CD8-positive, alpha-beta memory T cell (primary cell): ENCODE measurements at places on chromosomes 5 and 9. TPM values are rescaled to one million over a fixed set of nuclear protein-coding genes. Genes with fewer than 3 reads are reported as not detected.

- no peak overlapping the region for H3K4me3 ChIP-seq
- no peaks in the 10 kb centered on the region for H3K36me3 ChIP-seq
- H3K4me1 ChIP-seq: no peaks in the 10 kb centered on the region
- no peaks in the 10 kb centered on the region for H3K27me3 ChIP-seq
- H3K27ac ChIP-seq: no peak overlapping the region
Observed at GRCh38 chr5:33129309-33129708, 311.5 kb upstream of the TARS1 start.

DNA sequence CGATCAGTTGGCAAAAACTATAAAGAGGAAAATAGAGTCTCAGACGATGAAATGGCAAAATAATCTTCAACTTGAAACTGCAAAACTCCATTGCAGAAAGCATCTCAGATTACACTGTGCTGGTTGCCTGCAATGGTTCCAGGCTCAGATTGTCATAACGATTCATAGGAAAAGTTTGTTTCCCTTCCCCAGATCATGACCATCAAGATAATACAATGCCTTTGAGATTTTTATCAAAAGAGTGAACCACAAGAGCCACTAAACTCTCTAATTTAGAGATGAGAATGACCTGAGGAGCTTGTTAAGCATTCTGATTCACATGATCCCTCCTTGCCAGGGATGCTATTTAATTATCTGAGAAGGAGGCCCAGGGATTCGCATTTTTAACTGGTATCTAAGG, 52.6 kb upstream of the ITGA1 start:
- no peak for DNase-seq
- no peaks in the 10 kb centered on the region for H3K36me3 ChIP-seq
- H3K4me3 ChIP-seq: no peak overlapping the region
- peaks cover 6% of the 10 kb centered on the region for H3K4me1 ChIP-seq
- no peak overlapping the region for H3K27ac ChIP-seq

GRCh38 chr5:116778032-116778431, 203.4 kb upstream of the SEMA6A start:
- DNase-seq: no peak
- no peaks in the 10 kb centered on the region for H3K27me3 ChIP-seq
- no peaks in the 10 kb centered on the region for H3K36me3 ChIP-seq
- no peaks in the 10 kb centered on the region for H3K4me1 ChIP-seq

DNA sequence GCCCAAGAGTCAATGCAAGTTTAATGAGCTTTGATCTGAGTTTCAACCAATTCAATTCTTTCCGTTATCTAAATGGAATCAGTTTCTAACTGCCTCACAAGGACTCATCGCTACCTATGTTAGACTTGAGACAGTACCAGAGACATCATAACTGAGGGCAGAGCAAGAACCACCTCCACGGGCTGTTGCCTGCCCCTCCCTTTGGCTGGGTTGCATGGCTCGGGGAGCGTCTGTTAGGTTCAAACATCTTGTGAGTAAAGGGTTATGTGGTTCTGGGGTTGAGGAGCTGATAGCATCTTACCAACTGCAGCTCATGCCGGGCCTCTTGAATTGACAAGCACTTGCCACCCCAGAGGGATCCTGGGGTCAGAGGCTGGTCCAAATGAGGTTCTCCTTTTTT, 457.9 kb downstream of the ENC1 start:
- no peaks in the 10 kb centered on the region for H3K27me3 ChIP-seq
- no peak for DNase-seq
- H3K27ac ChIP-seq: no peak overlapping the region
- no peak overlapping the region for H3K4me3 ChIP-seq
- H3K36me3 ChIP-seq: no peaks in the 10 kb centered on the region

- no peaks in the 10 kb centered on the region for H3K27me3 ChIP-seq
- H3K27ac ChIP-seq: no peak overlapping the region
- no peaks in the 10 kb centered on the region for H3K4me1 ChIP-seq
Observed at GRCh38 chr9:2199999-2200796, 185.1 kb downstream of the SMARCA2 start.

DNA sequence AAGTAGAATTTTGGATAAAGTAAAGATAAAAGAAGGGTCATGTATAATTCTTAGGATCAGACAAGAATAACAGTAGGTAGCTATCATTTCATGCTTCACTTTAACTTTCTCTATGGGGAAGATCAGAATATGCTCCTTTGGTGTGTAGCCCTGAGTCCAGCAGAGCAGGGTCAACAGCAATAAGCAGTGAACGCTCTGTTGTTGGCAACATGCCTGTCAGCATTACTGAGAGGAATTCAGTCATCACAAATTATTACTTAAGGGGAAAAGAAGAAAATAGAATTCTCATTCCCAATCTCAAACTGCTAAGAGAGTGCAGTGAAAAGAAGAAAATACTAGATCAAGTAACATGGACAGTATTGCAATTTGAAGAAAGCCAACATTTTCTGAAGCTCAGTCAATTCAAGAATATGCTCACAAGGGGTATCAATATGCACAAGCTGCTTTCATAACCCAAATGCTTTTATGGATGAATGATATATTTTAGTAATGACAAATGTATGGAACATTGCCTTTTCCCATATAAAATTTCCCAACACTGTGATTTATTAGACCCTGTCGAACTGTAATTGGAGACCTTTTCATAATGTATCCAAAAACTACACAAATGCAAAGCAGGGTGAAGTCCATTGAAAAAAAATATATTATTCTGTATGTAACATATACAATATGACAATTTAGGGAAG, 1359.4 kb downstream of the EFNA5 start:
- H3K27me3 ChIP-seq: no peaks in the 10 kb centered on the region
- H3K4me3 ChIP-seq: no peak overlapping the region
- H3K27ac ChIP-seq: no peak overlapping the region
- H3K4me1 ChIP-seq: no peaks in the 10 kb centered on the region

Gene SLC34A3
- total RNA-seq: not detected

GRCh38 chr5:80250801-80251200, 5.0 kb downstream of the SERINC5 start:
- no peak overlapping the region for H3K27ac ChIP-seq
- H3K27me3 ChIP-seq: no peaks in the 10 kb centered on the region
- peaks cover 70% of the 10 kb centered on the region for H3K4me1 ChIP-seq
- H3K36me3 ChIP-seq: no peaks in the 10 kb centered on the region
- H3K4me3 ChIP-seq: no peak overlapping the region

Gene IL7R
- total RNA-seq: 272 TPM

- H3K36me3 ChIP-seq: no peaks in the 10 kb centered on the region
- DNase-seq: no peak
- H3K4me1 ChIP-seq: no peaks in the 10 kb centered on the region
- H3K4me3 ChIP-seq: no peak overlapping the region
Observed at GRCh38 chr5:8954801-8955200, 591.1 kb downstream of the SEMA5A start.

DNA sequence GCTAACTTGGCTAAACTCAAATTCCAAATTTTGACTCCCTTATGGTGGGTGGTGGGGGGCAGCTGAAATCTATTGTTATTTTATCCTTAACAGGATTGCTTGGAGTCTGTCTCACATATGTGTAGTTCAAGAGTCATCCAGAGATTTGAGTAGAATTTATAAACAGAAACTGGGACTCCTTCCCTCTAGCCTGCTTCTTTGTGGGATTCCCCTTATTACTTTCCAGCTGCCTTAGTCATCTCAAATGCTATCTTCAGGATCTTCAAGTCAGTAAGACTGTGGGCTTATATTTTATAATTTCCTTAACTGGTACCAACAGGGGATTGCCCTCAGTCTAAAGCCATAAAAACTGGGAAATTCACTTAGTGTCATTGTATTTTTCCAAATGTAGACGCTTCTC, 55.5 kb downstream of the NNT start:
- H3K27me3 ChIP-seq: no peaks in the 10 kb centered on the region
- no peaks in the 10 kb centered on the region for H3K4me1 ChIP-seq
- peaks cover 27% of the 10 kb centered on the region for H3K36me3 ChIP-seq
- no peak for DNase-seq
- H3K27ac ChIP-seq: no peak overlapping the region
- no peak overlapping the region for H3K4me3 ChIP-seq

DNA sequence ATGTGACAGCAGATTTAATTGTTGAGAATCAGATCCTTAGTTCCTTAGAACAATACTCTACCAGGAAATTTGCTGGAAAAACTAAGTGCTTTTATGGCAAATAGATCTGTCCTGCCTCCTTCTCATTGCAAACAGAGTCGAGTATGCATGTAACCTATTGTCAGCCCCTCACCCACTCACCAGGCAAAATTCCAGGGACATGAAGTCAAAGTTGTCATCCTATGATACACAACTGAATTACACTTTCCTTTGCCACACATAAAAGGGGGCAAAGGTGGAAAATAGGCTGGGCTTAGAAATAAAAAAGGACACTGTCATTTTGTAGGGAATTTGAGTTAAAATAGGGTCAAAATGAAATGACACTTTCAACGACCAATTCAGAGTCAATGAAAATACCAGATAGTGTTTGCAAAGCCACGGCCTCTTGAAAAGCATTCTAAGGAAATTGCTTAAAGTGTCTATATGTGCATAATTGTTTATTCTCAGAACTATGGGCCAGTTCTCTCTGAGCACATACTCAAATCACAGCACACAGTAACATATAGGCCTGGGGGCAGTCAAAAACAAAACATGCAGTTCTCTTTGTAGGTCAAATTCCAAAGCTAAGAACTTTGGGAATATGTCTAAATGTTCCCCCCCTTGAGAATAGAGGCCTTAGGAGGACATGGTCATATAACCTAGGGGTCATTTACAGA, 452.8 kb downstream of the NFIB start:
- no peaks in the 10 kb centered on the region for H3K36me3 ChIP-seq
- H3K27me3 ChIP-seq: no peaks in the 10 kb centered on the region
- H3K4me3 ChIP-seq: no peak overlapping the region
- no peak overlapping the region for H3K27ac ChIP-seq

DNA sequence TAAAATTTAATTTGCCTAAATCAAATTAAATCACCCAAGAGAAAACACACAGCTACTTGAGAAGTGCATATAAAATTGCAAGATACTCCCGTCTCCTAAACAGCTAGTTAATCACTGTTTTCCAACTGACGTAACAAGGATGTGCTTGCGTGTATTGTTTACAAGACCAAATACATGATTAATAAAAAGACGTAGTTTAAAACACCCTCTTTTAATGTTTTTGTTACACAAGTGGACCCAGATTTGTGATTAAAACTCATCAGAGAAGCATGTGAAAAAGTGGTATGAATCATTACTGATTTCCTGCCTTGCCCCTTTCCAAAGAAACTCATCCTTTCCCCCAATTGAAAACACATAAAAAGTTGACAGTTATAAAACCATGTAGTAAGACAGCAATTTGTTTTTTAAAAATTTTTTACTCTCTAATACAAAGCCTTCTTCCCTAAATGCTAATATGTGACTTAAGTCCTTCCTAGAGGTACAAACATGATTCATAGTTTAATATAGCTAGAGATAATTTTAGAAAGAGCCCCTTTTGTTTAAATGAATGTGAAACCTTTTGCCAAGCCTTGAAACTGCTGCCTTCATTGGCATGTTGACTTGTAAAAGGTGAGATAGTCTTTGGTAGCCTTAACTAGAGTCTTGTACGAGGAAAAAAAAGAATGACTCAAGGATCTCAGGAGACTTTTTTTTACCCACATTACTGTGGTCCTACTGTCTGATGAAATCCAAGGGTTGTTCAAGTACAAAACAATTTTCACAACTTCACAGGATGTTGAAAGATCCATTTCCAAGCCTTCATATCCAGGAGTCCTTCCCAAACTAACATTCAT, 61.4 kb upstream of the FST start:
- H3K4me3 ChIP-seq: no peak overlapping the region
- H3K36me3 ChIP-seq: no peaks in the 10 kb centered on the region
- H3K27ac ChIP-seq: no peak overlapping the region
- no peaks in the 10 kb centered on the region for H3K4me1 ChIP-seq
- H3K27me3 ChIP-seq: no peaks in the 10 kb centered on the region

GRCh38 chr5:52710310-52710971, 77.3 kb upstream of the ITGA1 start:
- no peak overlapping the region for H3K27ac ChIP-seq
- H3K36me3 ChIP-seq: no peaks in the 10 kb centered on the region
- H3K27me3 ChIP-seq: no peaks in the 10 kb centered on the region
- H3K4me3 ChIP-seq: no peak overlapping the region
- DNase-seq: no peak
- peaks cover 24% of the 10 kb centered on the region for H3K4me1 ChIP-seq
